ENCODE measurements at places on chromosomes 16 and 17.

GRCh38 chr16:48188449-48189102 lies 32.8 kb upstream of the ABCC12 start:
- no peak for DNase-seq

GRCh38 chr17:67156269-67157199 lies 88.5 kb downstream of the HELZ start:
- no peak for DNase-seq

- no peak for DNase-seq
Measured at GRCh38 chr16:57617604-57618111, 10.8 kb upstream of the ADGRG1 start.

GRCh38 chr16:67428146-67428731 lies 2.7 kb upstream of the HSD11B2 start:
- DNase-seq = peak; percentile 25

GRCh38 chr16:75229172-75230031 lies 10.6 kb downstream of the CTRB1 start:
- DNase-seq = no peak

DNA sequence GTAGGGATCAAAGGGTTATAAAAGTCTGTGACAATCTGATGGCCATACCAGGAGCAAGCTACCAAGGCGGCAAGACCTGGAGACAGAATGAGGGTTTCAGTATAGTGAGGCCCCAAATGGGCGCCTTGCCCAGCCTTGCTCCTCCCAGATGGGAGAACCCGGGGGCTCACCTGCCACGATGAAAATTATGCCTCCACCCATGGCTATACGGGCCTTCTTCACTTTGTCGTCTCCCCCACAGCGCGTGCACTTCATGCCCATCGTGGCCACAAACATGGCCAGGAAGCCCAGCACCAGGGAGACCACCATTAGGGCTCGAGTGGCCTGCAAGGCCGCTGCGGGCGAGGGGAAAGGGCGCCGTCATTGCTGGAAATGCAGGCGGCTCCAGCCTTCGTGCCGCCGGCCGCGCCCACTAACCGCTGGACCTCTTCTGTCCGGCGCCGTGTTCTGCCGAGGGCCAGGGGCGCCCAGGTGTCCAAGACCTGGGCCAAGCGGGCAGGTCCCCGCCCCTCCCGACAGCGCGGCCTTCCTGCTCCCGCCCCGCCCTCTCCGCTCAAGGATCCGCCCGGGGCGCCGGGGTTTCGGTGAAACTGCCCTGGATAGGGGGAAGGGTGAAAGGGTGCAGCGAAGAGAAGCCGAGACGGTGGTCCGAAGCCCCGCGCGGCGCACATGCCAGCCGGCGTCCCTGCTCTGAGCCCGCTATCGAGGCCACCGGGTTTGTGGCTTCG lies 1.5 kb downstream of the CLDN7 start:
- no peak for DNase-seq

- no peak for DNase-seq
Measured at GRCh38 chr17:59845595-59846393, 46.9 kb downstream of the TUBD1 start.

- peak; percentile 44 for DNase-seq
Measured at GRCh38 chr17:47253541-47254402, at the start of gene ITGB3. Gene ITGB3, plus strand, starts transcription at chr17:47253827. Its CDS starts 35 bp downstream, at chr17:47253862.

All from activated T-helper 1 cell treated with anti-CD3 and anti-CD28 coated beads, Interleukin-2, amount 50 U/mL, for 16 hours (primary cell).